ENCODE measurements at places on chromosomes 6 and 20.

DNA sequence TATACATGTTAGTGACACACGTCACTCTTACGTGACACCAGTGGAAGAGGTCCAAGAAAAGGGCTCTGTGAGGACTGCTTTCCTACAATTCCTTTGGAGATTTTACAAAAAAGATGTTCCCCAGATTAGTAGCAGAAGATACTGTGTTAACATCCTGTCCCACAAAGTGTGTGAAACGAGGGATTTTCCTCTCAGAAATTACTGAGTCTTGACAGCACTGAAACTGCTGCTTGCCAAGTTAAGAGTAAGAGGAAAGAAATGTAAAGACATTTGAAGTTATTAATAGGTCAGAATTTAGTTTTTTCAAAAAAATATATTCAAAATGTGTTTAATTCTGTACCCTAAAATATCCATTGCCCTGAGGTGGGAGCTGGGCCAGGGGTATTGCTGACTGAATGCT, 58.8 kb upstream of the MAP7 start:
- no peaks in the 10 kb centered on the region for H3K27me3 ChIP-seq
- H3K27ac ChIP-seq, result peak overlapping the region; percentile 85
- no peak overlapping the region for H3K4me3 ChIP-seq
- no peak for DNase-seq

- H3K27ac ChIP-seq, result no peak overlapping the region
- H3K4me1 ChIP-seq, result no peaks in the 10 kb centered on the region
- H3K4me3 ChIP-seq, result no peak overlapping the region
Observed at GRCh38 chr6:124027392-124027791, 223.7 kb downstream of the NKAIN2 start.

DNA sequence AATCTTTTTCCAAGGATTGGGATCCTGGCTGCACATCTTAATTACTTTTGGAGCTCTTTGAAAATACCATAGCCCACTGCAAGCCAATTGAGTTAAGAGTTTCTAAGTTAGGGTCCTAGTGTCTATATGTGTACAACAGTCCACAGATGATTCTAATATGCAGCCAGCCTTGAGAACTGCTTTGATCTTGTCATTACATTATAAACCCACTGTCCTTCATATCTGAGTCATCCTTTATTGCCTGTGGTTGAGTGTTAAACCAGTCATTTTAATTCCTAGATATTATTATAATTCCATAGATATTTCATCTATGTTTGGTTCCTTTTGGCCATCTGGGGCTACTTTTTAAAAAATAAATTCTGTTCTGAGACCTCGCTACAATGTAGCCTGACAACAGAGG, 24.1 kb downstream of the MCM8 start:
- H3K4me3 ChIP-seq, result no peak overlapping the region
- no peaks in the 10 kb centered on the region for H3K27me3 ChIP-seq
- H3K27ac ChIP-seq, result no peak overlapping the region

DNA sequence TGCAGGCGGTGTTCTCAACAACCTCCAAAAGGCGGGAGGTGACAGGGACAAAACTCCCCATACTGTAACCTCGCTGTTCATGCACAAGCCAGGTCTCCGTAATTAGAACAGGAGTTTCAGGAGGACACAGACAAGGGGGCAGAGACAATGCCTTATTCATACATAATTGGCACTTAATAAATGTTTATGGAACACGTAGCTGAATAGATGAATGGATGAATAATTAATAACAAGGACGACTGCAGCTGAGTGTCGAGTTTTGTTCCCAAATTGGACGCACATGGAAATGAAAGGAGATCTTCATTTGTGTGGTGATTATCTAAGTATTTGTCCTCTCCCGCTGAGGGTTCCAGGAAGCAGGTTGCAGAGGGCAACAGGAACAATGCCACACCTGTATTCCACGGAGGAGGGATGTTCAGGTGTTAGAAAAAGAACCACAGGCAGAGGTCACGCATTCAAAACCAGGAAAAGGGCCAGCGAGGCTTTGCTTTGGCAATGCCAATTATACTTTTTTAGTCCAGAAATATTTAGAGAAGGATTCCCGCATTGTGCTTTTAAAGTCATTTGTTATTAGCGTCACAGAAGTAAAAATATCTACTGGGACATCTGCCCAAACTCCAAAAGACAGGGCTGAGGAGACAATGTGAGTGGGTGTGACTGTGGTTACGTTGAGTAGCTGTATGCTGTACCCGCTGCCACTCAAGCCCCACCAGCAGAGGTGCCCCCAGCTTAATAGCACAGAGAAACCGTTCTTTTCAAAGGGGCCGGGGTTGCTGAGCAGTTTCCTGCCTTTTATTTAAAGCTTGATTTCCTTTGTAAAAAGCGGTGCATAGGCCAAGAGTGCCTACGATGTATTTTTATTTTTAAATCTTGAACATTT, 123.3 kb downstream of the PXDC1 start:
- H3K27me3 ChIP-seq, result no peaks in the 10 kb centered on the region
- no peak overlapping the region for H3K27ac ChIP-seq
- H3K4me3 ChIP-seq, result no peak overlapping the region
- peaks cover 6% of the 10 kb centered on the region for H3K4me1 ChIP-seq

GRCh38 chr20:19735446-19735845, 22.6 kb upstream of the RIN2 start:
- no peaks in the 10 kb centered on the region for H3K27me3 ChIP-seq
- peak overlapping the region; percentile 54 for H3K27ac ChIP-seq
- H3K4me1 ChIP-seq, result peaks cover 20% of the 10 kb centered on the region
- no peaks in the 10 kb centered on the region for H3K36me3 ChIP-seq
- H3K4me3 ChIP-seq, result no peak overlapping the region
